ENCODE measurements at places on chromosomes 12 and 14.

DNA sequence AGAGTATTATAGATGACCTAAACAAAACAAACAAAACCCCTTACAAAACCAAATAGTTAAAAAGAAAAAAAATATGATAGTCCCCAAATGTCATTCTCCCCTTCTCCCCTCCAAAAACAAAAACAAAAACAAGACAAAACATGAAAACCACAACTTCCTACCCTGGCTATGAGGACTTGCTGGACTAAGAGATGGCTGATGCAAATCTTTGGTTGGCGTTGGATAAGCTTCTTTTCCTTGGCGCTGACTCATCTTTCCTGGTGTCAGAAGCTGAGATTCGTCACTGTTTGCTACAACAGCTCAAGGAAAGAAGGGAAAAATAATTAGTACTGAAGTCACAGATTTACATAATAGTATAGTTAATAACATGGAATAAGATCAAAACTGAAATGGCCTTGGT is 102.5 kb upstream of the BBS10 start:
- no peak for DNase-seq

DNA sequence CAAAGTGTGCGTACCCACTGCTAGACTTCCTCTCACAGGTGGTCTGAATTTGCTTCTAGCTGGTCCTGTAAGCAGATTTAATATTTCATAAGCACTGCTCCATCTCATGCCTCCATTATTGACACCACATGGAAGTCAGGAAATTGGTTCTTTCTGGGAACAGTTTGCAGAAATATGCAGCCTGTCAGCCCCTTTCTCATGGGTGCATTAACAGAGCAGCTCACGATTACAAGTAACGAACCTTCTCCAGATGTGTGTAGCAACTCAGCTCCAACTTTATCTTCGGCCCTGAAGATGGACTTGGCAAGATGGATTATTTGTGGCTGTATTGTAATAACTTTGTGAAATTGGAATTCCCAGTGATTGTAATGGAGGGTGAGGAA is 214.5 kb upstream of the DDHD1 start:
- DNase-seq = no peak

- no peak for DNase-seq
Observed at GRCh38 chr12:116343331-116343884, 65.9 kb upstream of the MED13L start.

DNA sequence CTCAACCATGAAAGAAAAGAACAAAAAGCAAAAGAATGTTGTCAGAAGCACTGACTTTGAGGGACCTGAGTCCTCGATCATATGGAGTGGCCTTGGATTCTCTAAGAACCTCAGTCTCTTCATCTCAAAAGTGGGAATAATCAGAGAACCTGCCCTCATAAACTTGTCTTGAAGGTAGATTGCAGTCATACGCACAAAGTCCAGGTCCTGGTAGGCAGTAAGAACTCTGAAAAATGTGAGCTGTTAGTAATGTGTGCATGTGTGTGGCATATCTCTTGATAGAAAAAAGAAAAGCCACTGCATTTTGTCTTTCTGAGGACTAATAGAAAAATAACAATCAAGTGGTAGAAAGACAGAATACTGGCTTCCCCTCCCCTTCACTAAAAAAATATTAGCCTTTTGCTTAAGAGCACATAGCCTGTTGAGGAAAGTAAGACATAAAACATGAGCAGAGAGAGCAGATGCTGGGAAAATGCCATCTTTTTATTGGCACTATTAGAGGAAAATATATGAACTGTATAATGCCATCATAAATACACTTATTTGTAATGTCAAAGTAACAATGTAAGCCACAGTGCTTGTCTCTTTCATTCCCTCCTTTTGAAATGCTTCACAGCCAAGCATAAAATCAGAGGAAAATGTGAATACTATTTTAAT is 205.1 kb upstream of the TBX3 start:
- DNase-seq = no peak

DNA sequence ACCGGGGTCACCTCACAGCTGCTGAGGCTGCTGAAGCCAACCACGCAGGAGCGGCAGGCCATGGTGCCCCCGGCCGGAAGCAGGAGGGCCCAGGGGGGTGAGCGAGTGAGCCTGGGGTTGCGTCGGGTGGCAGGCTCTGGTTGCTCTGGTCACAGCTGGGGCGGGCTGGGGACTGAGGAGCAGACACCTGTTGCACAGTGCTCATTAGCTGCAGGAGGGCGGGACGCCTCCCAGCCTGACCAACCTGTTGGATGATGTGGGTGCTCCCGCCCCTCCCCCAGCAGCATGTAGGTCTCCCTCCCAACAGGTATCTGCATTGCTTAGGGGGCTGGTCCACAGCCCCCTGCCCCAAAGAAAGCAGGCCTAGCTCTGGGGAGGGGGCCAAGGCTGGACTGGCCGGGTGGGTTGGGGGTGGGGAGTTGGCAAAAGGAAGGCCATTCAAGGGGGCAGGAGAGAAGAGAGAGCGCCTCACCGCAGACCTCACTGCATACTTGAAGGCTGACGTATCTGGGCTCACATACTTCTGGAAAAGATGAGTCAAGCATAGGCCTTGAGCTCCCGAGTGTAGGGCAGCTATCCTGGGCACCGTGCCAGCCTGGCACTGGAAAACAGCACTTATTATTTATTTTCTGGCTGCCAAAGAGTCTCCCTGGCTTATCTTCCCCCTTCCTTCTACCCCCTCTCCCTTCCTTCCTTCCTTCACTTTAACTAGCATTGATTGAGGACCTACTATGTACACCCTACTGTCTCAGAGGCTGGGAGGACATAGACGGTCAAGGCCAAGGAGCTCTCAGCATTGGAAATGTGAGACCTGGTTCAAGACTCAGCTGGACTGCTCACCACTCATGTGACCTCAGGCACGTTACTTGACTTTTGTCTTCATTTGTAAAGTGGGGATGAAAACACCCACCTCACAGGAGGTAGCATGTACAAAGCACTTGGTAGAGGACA is at the start of gene KRT80:
KRT80 (minus strand) TSS at position 174 of the 951 bp plus-strand sequence; CDS start at position 62, 112 bp downstream.
- DNase-seq = peak; percentile 88

- no peak for DNase-seq
Observed at GRCh38 chr14:69886453-69887242, 7.4 kb downstream of the SMOC1 start.

- no peak for DNase-seq
Observed at GRCh38 chr14:40697231-40697630, 909.4 kb upstream of the LRFN5 start.

DNA sequence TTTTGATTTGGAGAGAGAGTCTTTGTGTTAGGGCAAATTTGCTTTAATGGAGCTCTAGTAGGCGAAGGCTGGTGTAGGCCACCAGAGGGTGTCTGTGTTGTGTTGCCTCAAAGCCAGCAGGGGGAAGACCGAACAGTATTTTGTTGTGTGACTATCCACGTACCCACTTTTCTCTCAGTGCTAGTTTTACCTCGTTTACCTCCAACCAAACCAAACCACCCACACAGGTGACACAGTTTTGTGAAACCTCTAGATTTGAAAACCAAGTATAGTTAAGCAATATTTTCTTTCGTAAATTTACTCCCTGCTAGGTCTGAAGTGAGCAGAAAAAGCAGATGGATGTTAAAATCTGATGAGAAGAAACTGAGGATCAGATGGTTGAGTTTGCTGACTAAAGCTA is 36.3 kb upstream of the NPFF start:
- DNase-seq = no peak

GRCh38 chr12:111322336-111323250 is 46.3 kb downstream of the PHETA1 start:
- no peak for DNase-seq

DNA sequence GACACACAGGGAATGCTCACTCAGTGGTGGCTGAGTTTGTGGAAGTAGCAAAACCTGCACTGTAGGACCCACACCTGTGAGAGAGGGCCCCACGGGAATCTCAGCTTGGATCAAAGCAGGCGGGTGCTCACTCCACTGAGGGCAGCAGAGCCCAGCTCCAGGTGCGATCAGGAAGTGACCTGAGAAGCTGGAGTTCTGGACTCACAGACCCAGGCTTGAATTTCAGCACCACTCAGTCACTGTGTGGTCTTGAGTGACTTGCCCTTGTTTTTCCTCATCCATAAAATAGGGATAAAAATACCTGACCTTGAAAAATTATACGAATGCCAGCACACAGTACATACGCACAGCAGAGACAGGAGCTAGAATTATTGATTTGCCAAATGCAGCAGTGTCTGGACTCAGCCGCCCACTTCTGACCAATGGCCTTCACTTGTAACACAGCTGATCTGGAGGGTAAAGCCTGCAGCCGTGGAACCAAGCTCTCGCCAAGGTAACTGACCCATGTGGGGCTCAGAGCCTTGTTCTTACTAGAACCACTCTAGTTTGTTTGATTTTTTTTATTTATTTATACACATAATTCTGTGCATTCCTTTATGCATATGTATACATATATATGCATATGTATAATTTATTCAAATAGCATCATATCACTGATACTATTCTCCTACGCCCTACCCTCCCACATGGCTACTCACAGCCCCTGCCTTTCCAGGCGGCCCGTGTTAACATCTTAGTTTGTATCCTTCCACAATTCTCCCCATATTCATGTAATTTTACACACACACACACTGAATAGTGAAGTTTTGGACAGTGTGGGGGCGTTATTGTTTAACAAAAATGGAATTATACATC is 53.9 kb downstream of the DPF3 start:
- DNase-seq = no peak

- peak; percentile 59 for DNase-seq
Observed at GRCh38 chr14:66281036-66281776, 205.0 kb upstream of the CCDC196 start.

DNA sequence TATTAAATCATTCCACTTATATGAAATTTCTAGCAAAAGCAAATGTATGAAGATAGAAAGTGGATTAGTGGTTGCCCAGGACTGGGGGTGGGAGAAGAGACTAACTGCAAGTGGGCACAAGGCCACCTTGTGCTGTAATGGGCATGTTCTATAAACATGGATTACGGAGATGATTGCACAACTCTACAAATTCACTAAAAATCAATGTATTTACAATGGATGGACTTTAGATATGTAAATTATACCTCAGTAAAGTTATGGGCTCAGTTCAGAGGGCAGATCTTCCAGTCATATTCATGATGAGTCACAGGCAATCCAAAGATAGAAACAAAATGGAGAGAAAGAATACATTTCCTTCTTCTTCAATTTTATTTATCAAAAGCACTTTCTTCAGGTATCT is 173.9 kb downstream of the NDUFA12 start:
- DNase-seq = no peak

DNA sequence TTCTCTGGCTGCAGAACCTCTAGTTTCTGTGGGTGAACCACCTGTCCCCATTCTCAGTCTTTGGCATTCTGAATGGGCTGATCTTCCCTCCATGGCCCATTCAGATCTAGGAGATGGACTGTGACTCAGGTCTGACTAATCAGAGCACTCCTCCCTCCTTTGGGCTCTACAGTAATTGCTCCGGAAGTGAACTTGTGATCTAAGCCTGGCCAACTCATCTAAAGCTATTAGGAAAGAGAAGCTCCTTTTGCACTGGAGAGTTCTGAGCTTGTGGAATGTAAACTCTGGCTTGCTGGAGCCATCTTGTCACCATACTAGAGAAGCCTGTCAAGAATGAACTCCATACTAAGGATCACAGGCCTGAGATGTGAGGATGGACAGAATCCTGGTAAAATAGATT is 168.2 kb downstream of the SUDS3 start:
- DNase-seq = no peak

GRCh38 chr14:104680806-104681688 is 8.4 kb upstream of the INF2 start:
- no peak for DNase-seq

GRCh38 chr14:55897031-55897430 is 221.2 kb upstream of the PELI2 start:
- DNase-seq = no peak

DNA sequence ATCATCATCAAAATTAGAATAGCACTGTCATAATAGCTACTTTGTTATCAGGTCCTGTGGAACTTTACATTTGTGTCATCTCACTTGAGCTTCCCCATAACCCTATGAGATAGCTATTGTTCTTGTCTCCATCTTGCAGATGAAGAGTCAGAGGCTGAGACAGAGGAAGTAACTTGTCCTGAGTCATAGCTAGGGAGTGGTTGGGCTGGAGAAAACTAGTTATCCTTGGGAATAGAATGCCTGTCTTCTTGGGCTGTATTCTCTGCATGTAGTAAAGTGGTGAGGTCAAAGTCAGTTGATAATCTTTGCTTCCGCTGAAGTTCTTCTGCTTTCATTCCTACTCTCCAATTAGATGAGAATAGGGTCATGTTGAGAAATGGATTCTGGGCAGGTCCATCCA is 117.0 kb downstream of the SMOC1 start:
- no peak for DNase-seq

DNA sequence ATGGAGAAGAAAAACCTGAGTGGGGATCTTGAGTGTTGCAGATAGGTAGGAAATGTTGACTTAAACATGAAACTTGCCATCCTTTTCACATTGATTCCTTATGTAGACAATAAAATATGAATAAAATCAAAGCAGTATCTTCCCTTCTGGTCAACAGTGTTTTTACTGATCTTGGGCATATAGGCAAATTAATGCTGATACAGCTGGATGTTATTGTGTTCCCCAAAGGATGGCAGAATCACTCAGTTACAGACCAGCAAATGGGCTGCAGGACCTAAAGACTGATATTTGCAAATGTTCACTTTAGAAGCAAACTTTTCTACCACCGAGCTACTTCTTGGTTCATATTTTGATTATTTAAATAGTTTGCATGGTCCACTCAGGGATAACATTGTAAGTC is 33.9 kb downstream of the MTHFD1 start:
- DNase-seq = no peak

DNA sequence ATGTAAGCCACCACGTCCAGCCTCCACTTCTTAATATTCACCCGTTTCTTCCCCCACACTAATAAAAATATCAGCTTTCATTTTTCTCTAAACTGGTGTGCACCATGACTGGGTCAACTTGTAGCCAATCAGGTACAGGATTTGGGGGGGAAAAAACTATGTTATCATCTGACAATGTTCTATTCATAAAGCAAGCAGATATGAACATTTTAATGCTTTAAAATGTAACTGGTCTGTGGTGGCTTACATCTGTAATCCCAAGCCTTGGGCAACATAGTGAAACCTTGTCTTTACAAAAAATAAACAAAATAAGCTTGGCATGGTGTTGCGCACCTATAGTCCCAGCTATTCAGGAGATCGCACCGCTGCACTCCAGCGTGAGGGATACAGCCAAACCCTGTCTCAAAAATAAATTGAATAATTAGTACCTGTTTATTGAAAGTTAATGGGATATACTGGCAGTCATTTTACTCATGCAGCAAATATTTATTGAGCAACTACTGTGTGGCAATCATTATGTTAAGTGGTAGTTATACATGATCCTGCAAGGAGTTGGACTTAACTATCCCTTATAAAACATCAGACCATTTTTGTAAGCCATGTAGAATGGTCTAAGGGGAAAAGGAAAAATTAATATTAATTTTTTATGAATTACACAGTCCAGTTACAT is 15.3 kb upstream of the ITPR2 start:
- DNase-seq = no peak

- DNase-seq = peak; percentile 66
Observed at GRCh38 chr12:108691998-108692808, 39.1 kb downstream of the CORO1C start.
